Activated T-helper 1 cell treated with anti-CD3 and anti-CD28 coated beads, Interleukin-12 subunit alpha, Interleukin-12 subunit beta, Interleukin-2, Interleukin-4 antibody, amounts not matched to agents 30 ng/mL and 10 ng/mL and 1 ng/mL, durations not matched to agents 14 hours and 24 hours and 36 hours (primary cell): ENCODE measurements at places on chromosomes 5 and 9. TPM values are rescaled to one million over a fixed set of nuclear protein-coding genes. Genes with fewer than 3 reads are reported as not detected.

DNA sequence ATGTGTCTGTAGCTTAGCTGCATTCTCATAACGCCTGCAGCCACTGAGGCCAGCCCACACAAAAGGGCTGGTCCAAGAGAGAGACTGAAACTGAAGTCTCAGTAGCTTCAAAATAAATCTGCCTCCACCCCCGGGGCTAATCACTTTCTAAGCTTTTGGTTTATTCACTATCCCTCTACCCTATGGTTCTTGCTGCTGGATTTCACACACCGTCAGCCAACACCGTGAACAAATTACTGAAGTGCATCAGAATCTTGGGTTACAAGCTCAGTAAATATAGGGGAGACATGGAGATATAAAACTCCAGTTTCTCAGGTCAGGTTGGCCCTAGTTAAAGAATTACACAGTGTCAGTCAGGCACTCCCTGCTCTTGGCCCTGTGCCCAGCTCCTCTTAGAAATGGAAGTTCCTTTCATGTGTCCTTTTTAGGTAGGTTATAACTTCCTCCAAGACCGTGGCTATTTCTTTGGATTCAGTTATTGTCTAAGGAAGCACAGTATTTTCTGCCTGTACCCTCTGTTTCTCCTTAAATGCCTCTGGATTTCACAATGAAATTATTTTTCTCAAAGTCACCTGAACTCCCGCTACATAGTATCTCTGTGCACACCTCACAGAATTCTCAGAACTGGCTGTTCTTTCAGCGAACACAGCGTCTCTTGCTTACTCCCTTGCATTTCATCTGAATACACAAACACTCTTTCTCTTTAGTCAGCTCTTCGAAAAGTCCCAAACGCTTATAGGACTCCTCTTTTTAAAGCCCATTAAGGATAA lies 112.5 kb downstream of the FAM174A start:
- H3K4me3 ChIP-seq, result no peak overlapping the region
- H3K27me3 ChIP-seq, result peaks cover 7% of the 10 kb centered on the region
- H3K4me1 ChIP-seq, result peaks cover 13% of the 10 kb centered on the region
- no peak overlapping the region for H3K27ac ChIP-seq
- no peak for DNase-seq
- H3K36me3 ChIP-seq, result no peaks in the 10 kb centered on the region

- no peak overlapping the region for H3K4me3 ChIP-seq
- H3K4me1 ChIP-seq, result peaks cover 10% of the 10 kb centered on the region
- H3K27me3 ChIP-seq, result peaks cover under 1% of the 10 kb centered on the region
- no peaks in the 10 kb centered on the region for H3K36me3 ChIP-seq
- no peak for DNase-seq
Measured at GRCh38 chr5:56501781-56502557, 268.8 kb upstream of the ANKRD55 start.

DNA sequence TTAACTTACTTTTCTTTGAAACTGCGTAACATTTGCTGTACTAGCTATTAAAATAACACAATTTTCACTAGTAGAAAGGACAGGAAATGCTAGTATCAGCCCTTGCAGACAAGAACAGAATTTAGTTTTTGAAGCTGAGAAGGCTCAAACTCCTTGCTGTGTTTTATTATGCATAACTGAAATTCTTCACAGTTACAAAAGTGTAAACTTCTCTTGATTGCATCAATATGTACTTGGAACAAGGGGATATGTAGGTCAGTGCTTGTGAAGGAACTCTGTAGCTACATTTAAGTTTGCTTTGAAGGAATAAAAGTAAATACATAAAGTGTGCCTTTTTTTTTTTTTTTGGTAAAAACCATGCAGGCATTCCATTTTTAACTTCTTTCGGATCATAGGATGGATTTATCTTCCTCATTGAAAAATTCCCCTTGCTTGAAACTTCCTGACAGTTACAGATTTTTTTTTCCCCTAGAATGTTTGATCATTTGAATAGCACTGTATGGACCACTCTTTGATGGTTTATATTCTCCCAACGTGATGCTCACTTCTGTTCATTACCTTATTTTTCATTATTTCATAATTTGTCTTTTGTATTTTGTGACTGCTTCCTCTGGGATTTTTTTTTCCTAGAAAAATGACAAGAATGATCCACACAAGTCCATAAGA lies 94.9 kb upstream of the DAB2 start:
- no peak overlapping the region for H3K27ac ChIP-seq
- DNase-seq, result no peak
- no peaks in the 10 kb centered on the region for H3K27me3 ChIP-seq
- no peaks in the 10 kb centered on the region for H3K4me1 ChIP-seq

GRCh38 chr5:72847439-72847838 lies 31.0 kb downstream of the TNPO1 start:
- H3K4me1 ChIP-seq, result peaks cover 39% of the 10 kb centered on the region
- peaks cover 7% of the 10 kb centered on the region for H3K27me3 ChIP-seq
- DNase-seq, result no peak
- H3K36me3 ChIP-seq, result peaks cover 13% of the 10 kb centered on the region
- peak overlapping the region; percentile 96 for H3K4me3 ChIP-seq

GRCh38 chr9:115093520-115093919 lies 24.4 kb downstream of the TNC start:
- no peaks in the 10 kb centered on the region for H3K36me3 ChIP-seq
- H3K4me1 ChIP-seq, result no peaks in the 10 kb centered on the region
- no peak overlapping the region for H3K27ac ChIP-seq
- H3K4me3 ChIP-seq, result no peak overlapping the region
- peaks cover 9% of the 10 kb centered on the region for H3K27me3 ChIP-seq
- DNase-seq, result no peak

DNA sequence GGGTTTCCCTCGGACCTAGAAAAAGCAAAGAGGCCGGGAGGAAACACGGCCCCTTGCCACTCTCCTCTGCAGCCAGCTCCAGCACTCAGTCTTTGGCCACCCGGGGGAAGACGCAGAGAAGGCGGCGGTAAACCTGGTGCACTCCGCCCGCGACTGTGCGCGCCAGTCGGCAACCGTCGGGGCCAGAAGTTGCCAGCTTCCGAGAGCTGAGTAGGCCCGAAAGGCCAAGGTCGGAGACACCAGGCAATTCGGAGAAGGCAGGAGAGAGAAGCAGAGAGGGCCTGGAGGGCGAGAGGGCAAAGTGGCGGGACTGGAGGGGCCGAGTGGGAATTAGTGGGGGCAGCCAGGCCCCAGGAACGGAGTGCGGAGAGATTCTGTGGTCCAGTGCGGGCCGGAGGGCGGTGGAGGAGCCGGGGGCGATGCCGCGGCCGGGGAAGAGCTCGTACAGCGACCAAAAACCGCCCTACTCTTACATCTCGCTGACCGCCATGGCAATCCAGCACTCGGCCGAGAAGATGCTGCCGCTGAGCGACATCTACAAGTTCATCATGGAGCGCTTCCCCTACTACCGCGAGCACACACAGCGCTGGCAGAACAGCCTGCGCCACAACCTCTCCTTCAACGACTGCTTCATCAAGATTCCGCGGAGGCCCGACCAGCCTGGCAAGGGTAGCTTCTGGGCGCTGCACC lies at the start of gene FOXB2:
Gene FOXB2 (plus strand): TSS at position 420 of the 690 bp plus-strand sequence. CDS start 0 bp downstream, at position 420.
- H3K4me3 ChIP-seq, result no peak within 1 kb of the TSS
- H3K36me3 ChIP-seq, result peaks cover 4% of the 10 kb centered on the region
- peak within 1 kb of the TSS; percentile 67 for H3K27ac ChIP-seq
- no peak for DNase-seq

The SAXO1 gene
- total RNA-seq, result not detected in 2 replicates

The GAS1 gene
- 0.12 and 0.23 TPM in 2 replicates for total RNA-seq
